PC-3 (cell line): ENCODE measurements at places on chromosomes 7 and 10. TPM values are rescaled to one million over a fixed set of nuclear protein-coding genes. Genes with fewer than 3 reads are reported as not detected.

KBTBD2 gene
- 16.3 and 17.9 TPM in 2 replicates for total RNA-seq

FAM25G gene
- total RNA-seq: not detected in 2 replicates

SLC13A4 gene
- total RNA-seq: not detected in 2 replicates

PCLO gene
- total RNA-seq: 3.5 and 7.5 TPM in 2 replicates

FZD8 gene
- 275 and 375 TPM in 2 replicates for total RNA-seq

MUC12 gene
- 0.18 and 0.69 TPM in 2 replicates for total RNA-seq
